ENCODE measurements at places on chromosomes 1 and 21.

DNA sequence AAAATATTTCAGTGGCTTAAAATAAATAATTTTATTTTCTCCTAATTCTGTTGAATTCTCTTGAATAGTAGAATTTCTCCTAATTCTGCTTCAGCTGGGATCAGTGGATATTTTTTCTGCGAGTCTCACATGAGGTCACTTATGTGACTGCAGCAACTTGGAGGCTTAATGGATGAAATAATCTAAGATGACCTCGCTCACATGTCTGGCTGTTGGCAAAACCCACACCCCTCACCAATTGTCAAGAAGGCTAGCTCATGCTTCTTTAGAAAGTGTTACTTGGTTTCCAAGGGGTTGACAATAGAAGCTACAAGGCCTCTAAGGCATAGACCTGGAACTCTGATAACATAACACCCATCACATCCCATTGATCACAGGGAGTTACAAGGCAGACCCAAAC lies 156.9 kb upstream of the DPYD start:
- DNase-seq = peak; percentile 44

DNA sequence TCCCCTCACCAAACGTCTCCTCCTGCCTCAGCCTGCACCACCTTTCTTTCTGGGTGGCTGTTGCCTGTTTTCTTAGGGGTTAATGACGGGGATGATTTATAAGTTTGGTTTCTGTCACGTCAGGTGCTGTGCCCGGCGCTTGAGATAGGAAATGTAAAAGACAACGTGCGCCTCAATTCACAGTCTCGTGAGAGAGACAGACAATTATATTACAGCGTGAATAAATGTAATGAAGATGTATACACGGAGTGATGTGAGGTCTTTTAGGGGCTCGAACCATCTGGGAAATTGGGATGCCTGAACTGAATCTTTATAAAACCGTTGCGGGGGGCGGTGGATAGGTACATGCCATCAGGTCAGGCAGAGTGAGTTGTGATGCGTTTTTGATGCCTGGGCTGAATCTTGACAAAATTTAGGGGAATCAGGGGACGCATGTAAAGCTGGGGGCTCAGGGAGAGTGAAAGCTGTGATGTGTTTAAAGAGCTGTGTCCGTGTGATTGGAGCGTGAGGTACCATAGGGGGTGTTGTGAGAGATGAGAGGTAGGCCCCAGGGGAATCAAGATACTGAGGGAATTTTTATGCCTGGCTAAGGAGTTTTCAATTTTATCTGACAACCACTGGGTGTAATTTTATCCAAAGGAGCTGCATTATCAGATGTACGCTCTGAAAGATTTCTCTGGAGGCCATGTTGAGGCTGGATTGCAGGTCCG lies 831 bp downstream of the TIPRL start:
- DNase-seq = peak; percentile 15

GRCh38 chr21:33317145-33317544 lies 7.6 kb upstream of the IFNAR1 start:
- peak; percentile 42 for DNase-seq

- peak; percentile 4 for DNase-seq
Observed at GRCh38 chr1:1943834-1944570, 24.9 kb upstream of the TMEM52 start.

DNA sequence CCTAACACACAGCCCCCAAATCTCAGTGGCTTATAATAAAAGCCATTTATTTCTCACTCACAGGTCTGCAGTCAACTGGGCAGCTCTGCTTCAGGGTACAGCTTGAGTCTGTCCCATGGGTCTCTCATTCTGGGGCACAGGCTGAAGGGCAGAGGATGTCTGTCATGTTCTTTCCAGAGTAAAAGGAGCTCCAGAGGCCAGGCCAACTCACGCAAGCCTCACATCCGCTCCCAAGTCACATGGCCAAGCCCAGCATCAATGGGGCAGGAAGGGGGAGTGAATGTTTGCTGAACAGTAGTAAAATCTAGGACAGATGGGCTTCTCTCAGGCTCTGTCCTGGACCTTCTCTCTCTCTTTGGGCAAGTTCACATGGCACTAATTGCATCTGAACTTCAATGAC lies 7.1 kb upstream of the SSBP3 start:
- peak; percentile 35 for DNase-seq

GRCh38 chr1:107158496-107158895 lies 17.7 kb downstream of the NTNG1 start:
- no peak for DNase-seq

- DNase-seq = peak; percentile 70
Observed at GRCh38 chr1:99544328-99544727, 101.6 kb upstream of the PALMD start.

DNA sequence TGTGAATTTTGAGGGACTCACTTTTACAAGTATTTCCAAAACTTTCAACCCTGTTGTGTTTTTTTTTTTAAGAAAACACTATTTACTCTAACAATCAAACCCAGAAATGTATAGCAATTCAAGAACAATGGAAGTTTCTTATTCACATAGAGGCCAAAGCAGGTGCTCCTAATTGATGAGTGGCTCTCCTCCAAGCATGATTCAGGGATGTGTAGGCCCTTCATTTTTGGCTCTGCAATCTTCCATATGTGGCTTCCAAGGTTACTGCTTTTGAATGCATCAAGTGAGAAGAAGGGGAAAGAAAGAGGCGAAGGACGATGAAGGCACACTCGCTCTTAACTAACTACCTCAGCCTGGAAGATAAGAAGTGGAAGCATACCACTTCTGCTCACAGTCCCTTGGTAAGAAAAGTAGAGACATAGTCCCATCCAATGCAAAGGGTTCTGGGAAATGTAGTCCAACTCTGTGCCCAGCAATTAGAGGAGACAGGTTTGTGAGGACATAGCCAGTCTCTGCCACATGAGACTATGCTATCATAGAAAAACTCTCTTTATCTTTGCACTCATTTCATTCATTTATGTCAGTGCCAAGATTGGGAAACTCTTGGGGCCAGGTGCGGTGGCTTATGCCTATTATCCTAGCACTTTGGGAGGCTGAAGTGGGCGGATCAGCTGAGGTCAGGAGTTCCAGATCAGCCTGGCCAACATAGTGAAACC lies 46.0 kb downstream of the OPTC start:
- DNase-seq = no peak

GRCh38 chr1:22835636-22836319 lies 125.1 kb downstream of the EPHB2 start:
- DNase-seq = no peak

DNA sequence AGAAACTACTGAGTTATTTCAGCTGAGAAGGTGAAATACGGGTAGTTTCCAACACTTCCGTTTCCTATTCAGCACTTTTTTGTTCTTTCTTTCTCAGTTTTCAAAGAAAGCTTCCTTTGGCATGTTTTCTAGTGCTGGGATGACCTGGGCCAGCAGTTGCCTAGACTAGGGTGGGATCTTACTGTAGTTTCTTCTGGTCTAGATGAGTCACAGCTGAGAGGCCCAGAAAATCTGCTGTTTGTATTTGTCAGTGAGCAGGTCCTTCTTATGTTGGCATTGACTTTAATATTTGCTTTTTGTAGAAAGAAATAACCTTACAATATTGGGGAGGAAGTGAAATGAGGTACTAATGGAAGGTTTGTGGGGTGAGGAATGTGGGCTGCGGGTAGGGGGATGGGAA lies 22.2 kb downstream of the C1orf21 start:
- DNase-seq = peak; percentile 44

DNA sequence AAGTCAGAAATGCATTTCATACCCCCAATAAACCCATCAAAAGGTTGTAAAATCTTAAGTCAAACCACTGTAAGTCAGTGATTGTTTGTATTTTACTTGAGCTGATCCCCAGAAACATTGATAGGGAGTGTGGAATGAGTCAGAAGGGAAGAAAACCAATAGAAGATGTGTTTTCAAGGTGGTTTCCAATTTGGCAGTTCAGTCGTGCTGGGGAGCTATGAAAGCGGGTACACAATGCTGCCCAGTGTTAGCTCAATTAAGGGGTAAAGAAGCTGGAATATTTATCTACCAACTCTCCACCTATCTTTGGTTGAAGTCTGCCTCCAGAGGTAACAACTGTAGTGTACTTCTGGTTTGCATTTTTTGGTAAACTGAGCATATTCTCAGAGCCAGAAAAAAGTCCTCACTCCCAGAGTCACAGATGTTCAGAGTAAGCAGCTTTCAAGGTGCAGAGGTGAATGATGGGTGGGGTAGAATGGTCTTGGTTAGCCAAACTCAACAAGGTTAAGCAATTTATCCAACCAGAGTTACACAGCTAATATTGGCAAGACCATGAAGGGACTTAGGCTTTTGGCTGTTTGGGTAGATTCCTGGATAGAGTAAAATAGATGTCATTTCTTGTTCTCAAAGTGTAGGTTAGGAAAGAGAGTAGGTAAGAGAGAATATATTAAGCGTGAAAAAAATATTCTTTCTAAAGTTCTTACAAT lies 202.9 kb upstream of the ADGRL2 start:
- DNase-seq = no peak

- no peak for DNase-seq
Observed at GRCh38 chr1:159831412-159832141, 4.9 kb downstream of the SLAMF8 start.

DNA sequence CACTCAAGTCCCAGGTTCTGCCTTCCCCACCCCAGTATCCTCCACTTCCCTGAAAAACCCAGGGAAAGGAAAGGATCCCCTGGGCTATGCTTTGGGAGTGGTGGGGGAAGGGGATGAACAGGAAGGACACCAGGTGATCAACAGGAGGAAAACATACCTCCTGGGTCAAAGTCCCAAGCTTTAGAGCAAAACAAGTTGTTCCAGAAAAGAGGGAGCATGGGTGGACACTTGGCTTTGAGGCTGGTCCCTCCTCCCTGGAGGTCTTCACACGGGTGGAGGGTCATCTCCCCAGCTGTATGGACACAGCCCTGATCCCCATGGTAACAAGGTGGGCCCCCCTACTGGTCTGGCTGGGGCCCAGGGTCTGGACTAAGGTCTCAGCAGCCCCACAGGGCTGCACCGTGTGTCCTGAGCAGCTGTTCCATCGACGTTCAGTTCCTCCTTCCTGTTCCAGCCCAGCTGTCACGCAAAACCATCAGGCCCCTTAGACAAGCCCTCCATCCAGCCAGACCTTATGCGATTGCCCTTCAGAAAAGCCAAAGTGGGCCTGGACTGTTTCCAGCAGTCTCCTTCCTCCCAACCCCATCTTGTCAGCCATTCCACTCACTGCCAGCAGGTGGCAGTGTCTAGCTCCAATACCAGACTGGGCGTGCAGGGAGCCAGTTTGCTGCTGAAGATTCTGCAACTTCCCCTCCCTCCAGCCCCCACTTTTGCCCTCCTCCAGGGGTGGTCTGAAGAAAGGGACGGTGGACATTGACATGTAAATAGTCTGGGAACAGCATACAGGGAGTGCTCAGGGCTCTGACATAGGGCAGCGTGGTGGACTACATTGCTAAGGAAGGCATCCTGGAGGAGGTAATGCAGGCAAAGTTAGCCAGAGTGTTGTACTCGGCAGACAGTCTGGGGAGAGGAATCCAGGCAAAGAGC lies 2.9 kb upstream of the PDZK1IP1 start:
- peak; percentile 40 for DNase-seq

DNA sequence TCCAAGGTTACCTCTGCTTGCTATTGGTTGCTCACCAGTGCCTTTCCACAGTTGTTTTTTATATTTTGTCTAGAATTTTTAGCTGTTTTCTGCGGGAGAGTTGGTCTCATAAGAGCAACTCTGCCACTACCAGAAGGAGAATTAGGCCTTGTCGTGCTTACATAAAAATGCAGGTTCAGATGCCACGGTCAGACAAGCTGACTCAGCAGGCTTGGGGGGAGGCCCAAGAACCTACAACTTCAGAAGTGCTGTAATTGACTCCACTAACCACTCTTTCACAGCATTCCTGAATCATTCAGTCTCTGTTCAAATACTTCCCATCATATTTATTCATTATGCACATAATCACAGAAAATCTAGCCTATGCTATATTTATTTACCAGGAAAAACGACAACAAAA lies 23.1 kb upstream of the YRDC start:
- DNase-seq = no peak

GRCh38 chr1:186443638-186444037 lies 17.3 kb downstream of the PDC start:
- DNase-seq = no peak

- DNase-seq = peak; percentile 14
Observed at GRCh38 chr21:36428761-36429432, 43.7 kb downstream of the CHAF1B start.

- no peak for DNase-seq
Observed at GRCh38 chr1:211928290-211928801, 97.8 kb upstream of the LPGAT1 start.

- no peak for DNase-seq
Observed at GRCh38 chr1:91507328-91507727, 6.7 kb downstream of the CDC7 start.

DNA sequence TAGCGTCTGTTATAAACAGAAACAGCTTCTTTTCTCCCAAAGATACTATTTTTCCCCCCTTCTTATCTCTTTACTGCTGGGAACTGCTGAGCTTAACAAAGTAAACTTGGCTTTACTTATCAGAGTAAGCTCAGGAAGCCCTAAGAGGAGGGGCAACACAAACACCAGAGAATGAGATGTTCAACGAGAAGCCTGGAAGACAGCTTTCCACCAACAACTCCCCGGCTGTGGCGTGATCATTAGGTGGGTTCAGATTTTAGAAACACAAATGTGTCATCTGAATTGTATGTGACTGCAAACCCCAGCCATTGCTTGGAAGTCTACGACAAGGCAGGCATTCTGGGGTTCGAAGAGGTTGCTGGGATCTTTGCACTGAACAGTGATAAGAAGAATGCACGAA lies 181.2 kb upstream of the ESRRG start:
- no peak for DNase-seq

DNA sequence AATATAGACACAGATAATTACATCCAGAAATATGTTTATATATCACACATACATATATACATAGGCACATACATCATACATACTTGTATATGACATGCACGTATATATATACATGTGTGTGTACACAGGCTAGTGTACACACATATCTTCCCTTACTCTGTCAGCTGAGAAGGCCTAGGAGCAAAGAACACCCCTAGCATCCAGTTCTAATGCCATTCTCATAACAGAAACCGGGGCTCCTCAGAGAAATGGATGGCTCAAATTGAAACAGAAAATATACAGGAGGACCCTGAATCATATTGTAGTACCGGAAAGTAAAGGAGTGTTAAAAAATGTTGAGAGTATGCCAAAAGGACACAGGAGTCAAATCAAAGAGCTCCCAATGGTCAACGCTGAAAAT lies 19.7 kb upstream of the HYI start:
- no peak for DNase-seq

Measured in fibroblast of lung (primary cell).